ENCODE measurements at places on chromosomes 3 and 15.

DNA sequence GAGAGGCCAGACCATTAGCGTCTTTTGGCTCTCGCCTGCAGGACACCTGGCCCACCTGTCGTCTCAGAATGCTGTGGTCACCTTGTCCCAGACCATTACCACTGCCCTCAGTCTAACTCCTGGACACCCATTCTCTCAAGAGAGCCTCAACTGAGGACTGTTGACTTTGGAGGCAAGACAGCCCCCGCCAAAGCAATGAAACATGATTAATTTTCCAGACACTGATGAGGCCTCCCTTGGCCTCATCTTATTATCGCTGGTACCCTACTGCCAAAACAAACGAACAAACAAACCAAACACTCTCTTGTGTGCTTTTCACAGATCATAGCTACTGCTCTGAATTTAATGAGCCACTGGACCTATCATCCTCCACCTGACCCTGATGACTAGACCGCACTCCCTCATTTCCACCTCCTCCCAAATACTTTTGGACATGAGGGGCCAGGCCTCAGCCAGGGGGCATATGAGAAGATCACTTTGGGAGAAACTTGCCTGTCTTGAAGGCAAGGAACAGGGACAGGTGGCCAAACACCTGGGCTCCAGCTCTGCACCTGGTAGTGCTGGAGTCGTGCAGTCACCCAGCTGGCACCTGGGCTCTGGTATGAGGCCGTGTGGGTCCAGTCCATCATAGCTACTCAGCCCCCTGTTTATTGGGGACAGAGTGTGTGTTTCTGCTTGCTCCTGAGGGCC, 27.6 kb downstream of the ALS2CL start:
- no peak for DNase-seq

GRCh38 chr3:187798531-187799530, 53.6 kb upstream of the BCL6 start:
- DNase-seq, result no peak

DNA sequence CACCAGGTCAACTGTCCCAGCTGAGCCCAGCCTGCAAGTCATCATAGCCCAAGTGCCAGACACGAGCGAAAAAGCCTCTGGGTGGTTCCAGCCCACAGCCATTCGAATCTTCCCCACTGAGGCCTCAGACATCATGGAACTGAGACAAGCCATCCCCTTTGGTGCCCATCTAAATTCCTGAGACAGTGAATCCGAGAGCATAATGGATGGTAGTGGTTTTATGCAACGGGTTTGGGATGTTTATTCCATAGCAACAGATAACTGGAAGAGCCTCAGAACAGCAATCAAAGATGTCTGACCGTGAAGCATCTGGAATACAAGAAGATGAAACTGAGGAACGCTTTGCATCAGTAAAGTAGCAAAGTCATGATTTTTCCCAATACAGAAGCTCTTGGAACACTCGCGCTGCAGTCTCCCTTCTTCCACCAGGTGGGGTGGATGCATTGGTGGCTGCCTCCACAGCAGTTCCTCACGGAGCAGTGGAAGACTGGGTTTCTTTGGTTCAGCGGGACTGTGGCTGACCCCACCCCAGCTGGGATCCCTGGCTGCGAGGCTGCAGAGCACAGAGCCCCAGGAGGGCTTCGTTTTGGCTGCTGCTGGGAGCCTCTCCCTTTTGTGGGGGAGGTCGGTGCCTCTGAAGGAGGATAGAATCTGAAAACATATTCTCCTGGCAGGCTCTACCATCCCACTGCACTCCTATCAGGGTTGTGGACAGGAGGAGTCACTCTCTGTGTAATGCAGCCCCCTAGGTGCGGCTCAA, 26.4 kb upstream of the PDE8A start:
- no peak for DNase-seq

GRCh38 chr15:38588672-38589071, 24.1 kb upstream of the RASGRP1 start:
- no peak for DNase-seq

DNA sequence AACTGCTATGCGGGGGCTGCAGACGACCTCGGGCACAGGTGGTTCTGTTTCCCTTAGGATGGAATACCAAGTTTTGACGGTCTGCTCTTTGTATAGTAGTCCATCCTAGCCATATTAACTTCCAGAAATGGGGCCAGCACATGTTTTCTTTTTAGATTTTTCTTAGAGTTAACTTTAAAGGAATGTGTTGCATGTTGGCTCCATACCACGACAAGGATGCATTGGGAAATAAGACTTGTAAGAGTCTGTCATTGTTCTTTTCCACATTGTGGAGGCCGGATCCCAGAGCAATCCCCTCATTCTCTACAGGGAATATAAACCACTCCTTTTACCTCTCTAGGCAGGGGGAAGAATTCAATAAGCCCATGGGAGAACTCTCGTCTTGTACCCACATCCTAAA, 87.1 kb upstream of the PLSCR4 start:
- DNase-seq, result no peak

GRCh38 chr15:38554354-38554753, 10.3 kb downstream of the RASGRP1 start:
- no peak for DNase-seq

GRCh38 chr15:40769274-40770146, at the start of gene C15orf62:
C15orf62 (plus strand) TSS chr15:40769980; CDS start chr15:40770496, 516 bp downstream.
- no peak for DNase-seq

- no peak for DNase-seq
Measured at GRCh38 chr3:159629329-159630084, 359.1 kb upstream of the IL12A start.
